NCI-H1105 (cell line): ENCODE measurements at places on chromosomes 4 and X.

GRCh38 chr4:172404676-172405075 lies 591.5 kb downstream of the GALNTL6 start:
- peak; percentile 86 for DNase-seq

DNA sequence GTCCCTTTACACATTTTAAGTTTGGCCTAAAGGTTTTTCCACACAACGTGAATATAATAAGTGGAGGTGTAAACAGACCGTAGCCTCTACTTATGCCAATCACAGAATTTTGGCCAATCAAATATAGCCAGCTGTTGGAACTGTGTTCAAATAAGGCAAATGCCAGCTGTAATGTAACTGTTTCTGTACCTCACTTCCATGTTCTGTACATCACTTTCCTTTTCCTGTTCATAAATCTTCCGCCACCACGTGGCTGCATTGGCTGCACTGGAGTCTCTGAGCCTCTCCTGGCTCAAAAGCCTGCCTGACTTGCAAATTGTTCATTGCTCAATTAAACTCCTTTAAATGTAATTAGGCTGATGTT lies 105.1 kb upstream of the SMIM31 start:
- DNase-seq: no peak

DNA sequence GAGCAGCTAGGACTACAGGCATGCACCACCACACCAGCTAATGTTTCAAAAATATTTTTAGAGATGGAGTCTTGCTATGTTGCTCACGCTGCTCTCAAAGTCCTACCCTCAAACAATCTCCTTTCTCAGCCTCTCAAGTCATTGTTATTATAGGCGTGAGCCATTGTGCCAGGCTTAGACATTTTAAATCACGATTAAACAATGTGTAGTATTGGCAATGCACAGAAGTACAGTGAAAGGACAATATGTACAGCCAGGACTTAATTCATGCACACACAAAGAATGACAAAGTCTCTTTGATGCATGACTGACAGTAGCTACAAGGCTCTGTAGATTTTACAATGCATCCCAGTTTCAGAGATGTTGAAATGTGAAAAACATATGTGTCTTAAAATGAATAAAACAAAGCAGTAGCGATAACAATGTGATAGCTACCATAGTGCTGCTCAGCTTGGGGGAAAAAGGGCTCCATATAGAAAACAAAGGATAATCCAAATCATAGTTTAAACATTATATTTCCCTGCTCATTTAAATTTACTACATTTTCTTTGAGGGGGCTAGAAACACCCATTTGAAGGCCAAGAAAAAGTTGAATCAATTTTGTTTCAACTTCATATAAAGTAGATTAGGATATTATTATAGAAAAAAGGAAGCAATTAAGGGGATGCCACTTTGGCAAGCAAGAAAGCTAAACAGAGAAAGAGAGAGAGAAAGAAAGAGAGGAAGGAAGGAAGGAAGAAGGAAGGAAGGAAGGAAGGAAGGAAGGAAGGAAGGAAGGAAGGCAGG lies 272.4 kb upstream of the SMIM31 start:
- DNase-seq: no peak

DNA sequence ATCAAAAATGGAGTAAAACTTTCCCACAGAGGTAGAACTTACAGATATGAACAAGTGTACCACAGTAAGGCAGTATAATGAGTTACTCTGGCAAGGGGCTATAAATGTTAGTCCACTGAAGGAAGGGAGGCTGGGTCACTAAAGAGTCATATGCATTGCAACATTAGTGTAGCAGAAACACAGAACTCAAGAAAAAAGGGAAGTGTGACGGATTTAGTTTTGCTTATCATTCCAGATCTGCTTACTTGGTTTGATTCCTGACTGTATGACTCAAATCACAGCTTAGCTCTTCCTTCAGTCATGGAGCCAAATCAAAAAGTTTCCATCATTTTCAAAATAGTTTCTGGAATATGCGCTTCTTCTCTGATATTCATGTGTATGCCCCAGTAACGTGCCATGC lies 148.7 kb downstream of the FSTL5 start:
- no peak for DNase-seq

- DNase-seq: no peak
Measured at GRCh38 chrX:41472231-41472815, 25.2 kb downstream of the NYX start.

GRCh38 chrX:16739574-16739973 lies 20.2 kb downstream of the SYAP1 start:
- DNase-seq: no peak

GRCh38 chr4:40840255-40840984 lies 90.7 kb downstream of the NSUN7 start:
- DNase-seq: no peak

GRCh38 chrX:110450050-110450449 lies 91.4 kb downstream of the RTL9 start:
- peak; percentile 29 for DNase-seq

- no peak for DNase-seq
Measured at GRCh38 chr4:100302061-100303026, 112.1 kb upstream of the DDIT4L start.
